ENCODE measurements at places on chromosomes 13 and 19.

DNA sequence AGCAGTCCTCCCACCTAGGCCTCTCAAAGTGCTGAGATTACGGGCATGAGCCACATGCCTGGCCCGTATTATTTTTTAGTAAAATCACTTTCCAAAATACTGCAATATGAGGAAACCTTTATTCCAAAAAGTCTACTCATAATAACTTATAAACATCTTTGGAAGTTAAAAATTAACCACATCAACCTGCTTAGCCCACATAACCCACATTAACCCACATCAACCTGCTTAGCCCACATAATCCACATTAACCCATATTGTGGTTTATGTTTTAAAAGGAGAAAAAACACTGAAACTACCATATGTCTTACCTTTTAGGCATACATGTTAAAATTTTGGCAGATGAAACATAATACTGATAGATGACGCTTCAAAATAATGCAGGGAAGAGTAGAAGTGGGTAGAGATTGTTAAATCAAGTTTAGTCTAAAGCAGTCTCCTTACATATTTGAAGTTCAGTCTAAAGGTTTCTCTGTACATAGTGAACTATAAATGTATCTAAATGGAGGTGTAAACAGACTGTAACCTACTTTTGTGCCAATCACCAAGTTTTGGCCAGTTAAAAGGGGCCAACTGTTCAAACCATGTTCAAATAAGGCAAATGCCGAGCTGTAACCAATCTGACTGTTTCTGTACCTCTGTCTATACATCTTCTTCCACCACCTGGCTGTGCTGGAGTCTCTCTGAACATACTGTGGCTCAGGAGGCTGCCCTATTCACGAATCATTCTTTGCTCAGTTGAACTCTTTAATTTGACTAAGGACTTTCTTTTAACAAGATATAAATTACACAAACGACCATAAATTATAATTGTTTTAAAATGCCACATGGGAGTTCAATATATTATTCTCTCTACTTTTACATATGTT is 14.5 kb downstream of the KPNA3 start:
- no peak for DNase-seq

DNA sequence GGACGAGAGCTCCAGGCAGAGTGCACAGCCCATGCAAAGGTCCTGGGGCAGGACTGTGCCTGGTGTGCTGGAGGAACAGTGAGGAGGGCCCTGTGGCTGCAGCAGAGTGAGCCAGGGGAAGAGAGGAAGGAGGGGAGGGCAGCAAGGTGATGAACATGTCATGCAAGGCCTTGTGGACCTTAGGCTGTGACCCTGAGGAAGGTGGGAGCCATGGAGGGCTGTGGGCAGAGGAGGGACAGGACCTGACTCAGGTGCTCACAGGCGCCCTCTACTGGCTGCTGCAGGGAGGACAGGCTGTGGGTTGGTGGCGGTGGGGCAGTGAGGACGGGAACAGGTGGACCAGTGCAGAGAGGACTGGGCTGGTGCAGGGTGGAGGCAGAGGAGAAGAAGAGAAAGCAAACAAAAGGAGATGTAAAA is 170.3 kb downstream of the PTPRS start:
- DNase-seq = no peak

GRCh38 chr19:45179072-45179891 is 698 bp downstream of the BLOC1S3 start:
- peak; percentile 45 for DNase-seq

DNA sequence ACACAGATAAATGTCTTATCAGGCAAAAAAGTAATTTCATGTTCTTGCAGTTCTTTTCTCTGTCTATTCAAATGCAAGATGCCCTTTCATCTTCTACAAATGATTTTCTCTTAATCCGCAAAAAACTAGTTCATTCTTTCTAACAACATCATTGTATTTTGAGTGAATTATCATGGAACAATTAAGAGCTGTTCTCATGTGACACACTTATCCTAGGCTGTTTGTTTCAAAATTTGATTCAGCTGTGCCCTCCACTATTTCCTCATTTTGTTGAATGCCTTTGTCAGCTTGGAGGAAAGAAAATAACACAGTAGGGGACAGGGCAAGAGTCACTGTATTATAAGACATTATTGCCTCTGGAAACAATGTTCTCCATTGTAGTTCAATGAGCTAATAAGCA is 396.9 kb downstream of the KCTD12 start:
- no peak for DNase-seq

- no peak for DNase-seq
Observed at GRCh38 chr13:62094932-62095331, 679.3 kb upstream of the PCDH20 start.

DNA sequence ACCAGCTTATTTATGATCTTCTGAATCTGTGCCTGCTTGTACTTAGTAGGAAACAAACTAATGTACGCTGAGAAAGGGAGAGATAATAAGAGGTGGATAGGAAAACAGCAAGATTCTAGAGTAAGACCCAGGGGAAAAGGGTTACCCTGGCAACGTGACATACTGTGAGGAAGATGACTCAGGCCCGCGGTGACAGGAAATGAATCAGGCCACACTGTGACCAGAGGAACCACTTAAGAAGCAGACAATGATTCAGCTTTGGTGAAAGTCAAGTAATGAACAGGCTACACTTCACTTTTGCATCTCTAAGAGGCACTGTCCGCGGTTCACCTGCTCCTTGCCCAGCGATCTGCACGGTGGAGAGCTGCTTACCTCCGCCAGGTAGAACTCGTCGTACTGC is 158.2 kb downstream of the NALCN start:
- DNase-seq = peak; percentile 33

DNA sequence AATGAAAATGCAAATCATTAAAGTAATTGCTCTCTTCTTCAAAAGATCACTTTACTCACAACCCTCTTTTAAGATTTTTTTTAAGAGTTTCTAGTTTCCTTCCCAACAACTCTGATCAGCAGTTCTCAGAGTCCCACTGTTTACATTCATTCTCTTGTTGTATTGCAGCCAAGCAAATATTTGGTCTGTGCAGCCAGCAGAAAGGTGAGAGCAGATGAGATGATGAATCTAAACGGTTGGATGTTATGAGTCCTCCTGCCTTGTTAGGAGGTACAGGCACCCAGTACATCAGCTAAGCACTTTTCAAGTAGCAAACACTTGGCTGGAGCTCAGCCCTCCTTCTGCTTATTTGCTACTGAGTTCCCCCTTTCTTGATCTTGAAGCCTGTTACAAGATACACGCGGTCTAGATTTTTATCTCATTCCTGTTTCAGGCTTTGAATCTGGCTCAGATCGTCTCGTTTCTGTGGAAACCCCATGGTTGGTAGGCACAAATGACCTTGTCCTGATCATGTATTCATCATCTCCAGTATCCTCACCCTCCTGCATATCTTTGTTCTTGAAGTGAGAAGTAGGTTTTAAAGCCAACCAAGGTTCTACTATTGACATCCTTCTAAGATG is 300.7 kb downstream of the DCT start:
- DNase-seq = no peak

- no peak for DNase-seq
Observed at GRCh38 chr13:107023335-107023734, 455.4 kb upstream of the ARGLU1 start.

DNA sequence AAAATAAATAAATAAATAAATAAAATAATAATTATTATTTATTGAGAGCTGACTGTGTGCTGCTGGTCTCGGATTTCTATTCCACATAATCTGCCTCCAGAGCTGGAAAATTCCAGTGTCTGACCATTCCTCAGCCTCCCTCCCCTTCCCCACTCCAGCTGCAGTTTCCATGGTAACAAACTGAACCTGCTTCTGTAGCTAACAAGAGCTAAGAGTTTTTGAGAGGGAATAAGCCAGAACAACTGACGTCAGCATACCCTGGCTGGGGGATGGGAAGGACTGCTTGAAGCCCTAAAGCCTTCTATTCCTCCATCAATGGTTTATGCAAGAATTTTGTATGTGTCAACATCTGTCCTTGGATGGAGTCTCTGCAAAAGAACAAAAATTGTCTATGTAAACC is 26.0 kb upstream of the PEG3 start:
- DNase-seq = no peak

GRCh38 chr13:75359266-75359665 is 122.7 kb downstream of the TBC1D4 start:
- DNase-seq = no peak

- DNase-seq = no peak
Observed at GRCh38 chr19:32265995-32266394, 79.4 kb upstream of the ZNF507 start.

GRCh38 chr19:30163663-30164062 is 208.5 kb upstream of the ZNF536 start:
- no peak for DNase-seq

DNA sequence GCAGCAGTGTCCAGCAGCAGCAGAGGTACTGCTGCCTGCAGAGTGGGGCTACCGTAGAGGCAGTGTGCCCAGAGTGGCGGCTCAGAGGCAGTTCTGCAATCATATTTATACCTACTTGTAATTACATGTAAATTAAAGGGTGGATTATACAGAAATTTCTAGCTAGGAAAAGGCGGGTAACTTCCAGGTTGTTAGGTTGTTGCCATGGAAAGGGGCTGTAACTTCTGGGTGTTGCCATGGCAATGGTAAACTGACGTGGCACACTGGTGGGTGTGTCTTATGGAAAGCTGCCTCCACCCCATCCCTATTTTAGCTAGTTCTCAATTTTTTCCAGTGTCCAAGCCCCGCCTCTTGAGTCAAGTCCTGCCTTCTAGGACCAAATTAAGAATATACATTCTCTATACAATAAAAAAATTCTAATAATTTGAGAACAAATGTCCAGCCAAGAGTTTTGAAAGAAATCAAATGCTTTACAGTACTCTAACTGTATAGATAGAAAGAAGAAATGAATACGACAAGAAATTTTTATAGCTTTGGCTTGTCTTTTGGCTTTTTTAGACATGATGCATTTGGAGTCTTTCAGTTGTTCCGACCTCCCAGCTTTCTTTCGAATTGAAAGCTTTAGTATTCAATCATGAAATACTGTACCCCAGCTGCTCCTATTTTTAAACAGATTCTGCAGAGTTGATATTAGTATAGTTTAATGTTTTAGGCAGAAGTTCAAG is 816.6 kb downstream of the DIAPH3 start:
- no peak for DNase-seq

- no peak for DNase-seq
Observed at GRCh38 chr13:71643448-71643860, 223.6 kb downstream of the DACH1 start.

- DNase-seq = no peak
Observed at GRCh38 chr13:100941377-100942368, 267.1 kb upstream of the TMTC4 start.

DNA sequence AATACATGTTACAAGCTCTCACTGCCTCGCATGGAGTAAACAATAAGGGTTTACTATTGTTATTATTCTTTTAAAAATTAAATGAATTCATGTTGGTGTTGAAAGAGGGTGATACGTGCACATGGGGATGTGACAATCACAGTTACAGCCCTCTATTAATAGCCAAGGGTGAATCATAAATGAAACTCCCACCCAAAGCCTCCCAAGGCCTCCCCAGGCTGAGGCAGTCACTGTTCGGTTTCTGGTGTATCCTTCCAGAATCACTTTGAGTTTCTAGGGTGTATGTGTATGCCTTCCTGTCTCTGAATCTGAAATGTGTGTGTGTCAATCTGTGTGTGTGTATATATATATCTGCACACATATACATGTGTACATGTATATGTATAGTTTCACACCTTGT is 73.4 kb downstream of the AKAP11 start:
- DNase-seq = peak; percentile 50

GRCh38 chr13:113917594-113918371 is 53.9 kb upstream of the GAS6 start:
- no peak for DNase-seq

- no peak for DNase-seq
Observed at GRCh38 chr19:46926170-46927071, 65.6 kb downstream of the ARHGAP35 start.

GRCh38 chr19:48469289-48469881 is at the start of gene CYTH2:
Gene CYTH2 (plus strand): TSS chr19:48469369. CDS start chr19:48469508, 139 bp downstream.
- peak; percentile 82 for DNase-seq
